Naive B cell (primary cell): ENCODE measurements at places on chromosomes 16 and 17.
A peak's percentile ranks its signal among the peaks of the same experiment; 100 is the strongest.

DNA sequence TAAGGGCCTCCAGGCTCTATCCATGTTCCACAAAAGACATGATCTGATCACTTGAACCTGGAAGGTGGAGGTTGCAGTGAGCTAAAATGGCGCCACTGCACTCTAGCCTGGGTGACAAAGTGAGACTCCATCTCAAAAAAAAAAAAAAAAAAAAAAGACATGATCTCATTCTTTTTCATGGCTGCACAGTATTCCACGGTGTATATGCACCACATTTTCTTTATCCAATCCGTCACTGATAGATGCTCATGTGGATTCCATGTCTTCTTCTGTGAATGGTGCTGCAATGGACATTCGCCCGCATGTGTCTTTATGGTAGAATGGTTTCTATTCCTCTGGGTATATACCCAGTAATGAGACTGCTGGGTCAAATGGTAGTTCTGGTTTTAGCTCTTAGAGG, 124.4 kb downstream of the ANKRD11 start:
- H3K27ac ChIP-seq: no peak overlapping the region
- no peak overlapping the region for H3K4me3 ChIP-seq
- peaks cover 81% of the 10 kb centered on the region for H3K4me1 ChIP-seq
- no peaks in the 10 kb centered on the region for H3K36me3 ChIP-seq
- no peak for DNase-seq

DNA sequence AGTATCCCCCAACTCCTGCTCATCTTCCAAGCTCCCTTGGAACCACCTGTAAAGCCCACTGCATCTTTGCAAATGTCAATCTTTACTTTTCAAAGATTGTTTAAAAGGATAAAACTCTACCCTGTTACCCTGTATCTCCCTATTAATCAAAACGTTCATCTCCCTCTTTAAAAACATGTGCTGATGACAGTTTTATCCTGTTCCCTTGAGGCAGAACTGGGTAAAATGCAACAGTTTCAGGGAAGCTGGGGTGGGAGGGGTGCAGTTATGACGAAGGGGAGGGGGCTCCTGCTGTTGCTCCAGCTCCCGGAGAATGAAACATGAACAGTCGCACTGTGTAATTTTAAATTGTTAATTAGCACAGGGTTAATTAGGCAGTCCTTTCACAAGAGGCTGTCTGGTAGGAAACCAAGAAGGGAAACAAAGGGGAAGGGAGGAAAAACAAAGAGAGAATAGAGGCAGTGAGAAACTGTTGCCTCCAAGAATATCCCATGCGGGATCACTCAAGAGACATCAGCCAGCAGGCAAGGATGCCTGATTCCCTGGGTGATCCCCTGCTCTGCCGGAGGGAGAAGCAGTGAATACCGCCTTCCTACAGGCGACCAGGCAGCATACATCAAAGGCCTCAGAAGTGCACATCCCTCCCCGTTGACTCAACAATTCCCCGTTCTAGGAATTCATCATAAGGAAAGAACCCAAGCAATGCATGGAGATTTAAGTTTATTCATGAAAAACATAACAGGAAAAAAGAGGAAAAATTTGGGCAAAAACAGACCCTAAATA, 84.2 kb downstream of the ZFHX3 start:
- H3K36me3 ChIP-seq: no peaks in the 10 kb centered on the region
- H3K27me3 ChIP-seq: no peaks in the 10 kb centered on the region
- H3K4me3 ChIP-seq: no peak overlapping the region

- no peak overlapping the region for H3K4me3 ChIP-seq
- H3K27me3 ChIP-seq: peaks cover 37% of the 10 kb centered on the region
- no peaks in the 10 kb centered on the region for H3K36me3 ChIP-seq
- no peak overlapping the region for H3K27ac ChIP-seq
Measured at GRCh38 chr17:34667656-34668055, 88.3 kb downstream of the TMEM132E start.

GRCh38 chr17:8324132-8324531, 14.1 kb downstream of the ARHGEF15 start:
- H3K27ac ChIP-seq: no peak overlapping the region
- H3K4me3 ChIP-seq: no peak overlapping the region
- no peak for DNase-seq
- H3K36me3 ChIP-seq: peaks cover 9% of the 10 kb centered on the region
- H3K27me3 ChIP-seq: peaks cover 30% of the 10 kb centered on the region

DNA sequence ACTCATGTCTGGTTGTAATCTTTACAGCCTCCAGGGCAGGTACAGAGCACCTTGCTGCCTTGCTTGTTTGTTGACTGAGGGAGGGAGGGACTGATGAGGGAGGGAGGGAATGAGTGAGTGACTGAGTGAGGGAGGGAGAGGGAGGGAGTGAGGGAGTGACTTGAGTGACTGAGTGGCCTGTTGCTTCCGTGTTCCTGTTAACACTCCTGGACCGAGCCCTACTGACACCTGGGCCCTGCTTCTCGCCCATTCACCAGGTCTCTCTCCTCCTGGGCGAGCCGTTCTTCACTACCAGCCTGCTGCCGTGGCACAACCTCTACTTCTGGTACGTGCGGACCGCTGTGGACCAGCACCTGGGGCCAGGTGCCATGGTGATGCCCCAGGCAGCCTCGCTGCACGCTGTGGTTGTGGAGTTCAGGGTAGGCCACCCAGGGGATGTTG, 41.2 kb downstream of the PRMT7 start:
- no peaks in the 10 kb centered on the region for H3K27me3 ChIP-seq
- no peak overlapping the region for H3K4me3 ChIP-seq
- peaks cover 21% of the 10 kb centered on the region for H3K4me1 ChIP-seq
- no peak overlapping the region for H3K27ac ChIP-seq
- no peak for DNase-seq

DNA sequence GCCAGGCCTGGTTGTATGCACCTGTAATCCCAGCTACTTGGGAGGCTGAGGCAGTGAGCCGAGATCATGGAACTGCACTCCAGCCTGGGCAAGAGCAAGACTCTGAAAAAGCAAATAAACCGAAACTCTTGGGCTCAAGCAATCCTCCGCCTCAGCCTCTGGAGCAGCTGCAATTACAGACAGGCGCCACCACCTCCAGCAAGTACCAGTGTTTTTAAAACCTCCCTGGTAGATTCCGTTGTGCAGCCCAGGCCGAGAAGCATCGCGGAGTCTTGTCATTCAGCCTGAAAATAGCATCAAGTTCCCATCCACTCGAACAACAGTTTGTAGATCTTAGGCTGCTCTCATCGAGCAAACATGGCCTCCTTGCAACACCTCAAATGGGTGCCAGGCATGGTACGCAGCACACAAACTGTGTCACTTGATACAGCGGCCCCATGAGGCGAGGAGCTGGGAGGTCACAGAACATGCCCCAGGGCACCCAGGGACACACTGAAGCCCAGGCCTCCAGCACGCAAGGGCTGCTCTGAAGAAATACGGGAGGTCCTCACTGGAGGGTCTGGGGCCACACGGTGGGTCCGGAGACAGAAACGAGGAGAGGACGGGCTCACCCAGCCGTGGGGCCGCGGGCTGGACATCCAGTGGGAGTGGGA, 18.1 kb downstream of the TMC6 start:
- no peak for DNase-seq
- peaks cover 23% of the 10 kb centered on the region for H3K4me1 ChIP-seq
- no peak overlapping the region for H3K4me3 ChIP-seq
- H3K27me3 ChIP-seq: no peaks in the 10 kb centered on the region
- H3K36me3 ChIP-seq: peaks cover 20% of the 10 kb centered on the region
- H3K27ac ChIP-seq: peak overlapping the region; percentile 81

- DNase-seq: no peak
- H3K4me1 ChIP-seq: peaks cover 8% of the 10 kb centered on the region
- no peaks in the 10 kb centered on the region for H3K27me3 ChIP-seq
- no peaks in the 10 kb centered on the region for H3K36me3 ChIP-seq
Measured at GRCh38 chr17:48244814-48245213, 137.2 kb downstream of the SNX11 start.

- H3K4me1 ChIP-seq: no peaks in the 10 kb centered on the region
- H3K27me3 ChIP-seq: peaks cover 7% of the 10 kb centered on the region
- no peak overlapping the region for H3K27ac ChIP-seq
- no peaks in the 10 kb centered on the region for H3K36me3 ChIP-seq
Measured at GRCh38 chr17:76369804-76370203, 14.6 kb upstream of the SPHK1 start.

DNA sequence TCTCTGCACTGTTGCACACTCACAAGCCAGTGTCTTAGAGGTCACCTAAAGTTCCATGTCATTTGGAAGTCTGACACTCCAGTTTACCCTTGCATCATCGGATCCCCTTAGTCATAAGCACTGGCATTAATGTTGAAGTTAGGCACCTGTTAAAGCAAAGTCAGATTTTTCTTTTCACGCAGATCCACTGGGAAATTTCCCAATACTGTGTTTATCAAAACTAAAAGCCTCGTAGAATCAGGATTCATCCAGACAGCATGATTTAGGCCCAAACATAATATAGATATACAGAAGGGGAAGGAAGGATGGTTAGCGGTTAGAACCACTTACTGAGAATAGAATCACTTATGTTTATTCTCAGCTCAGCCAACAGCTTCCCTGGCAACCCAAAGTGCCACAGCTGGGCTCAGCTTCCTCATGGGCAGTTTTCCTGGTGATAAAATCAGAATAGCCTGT, 30.1 kb upstream of the HAPSTR1 start:
- DNase-seq: no peak
- H3K4me1 ChIP-seq: peaks cover 22% of the 10 kb centered on the region
- H3K36me3 ChIP-seq: no peaks in the 10 kb centered on the region
- peak overlapping the region; percentile 49 for H3K27ac ChIP-seq
- no peaks in the 10 kb centered on the region for H3K27me3 ChIP-seq
- H3K4me3 ChIP-seq: no peak overlapping the region

GRCh38 chr16:60720060-60720459, 1316.2 kb downstream of the CDH8 start:
- H3K27me3 ChIP-seq: no peaks in the 10 kb centered on the region
- no peak overlapping the region for H3K4me3 ChIP-seq
- H3K4me1 ChIP-seq: no peaks in the 10 kb centered on the region
- no peaks in the 10 kb centered on the region for H3K36me3 ChIP-seq
- DNase-seq: no peak

- peaks cover 33% of the 10 kb centered on the region for H3K27me3 ChIP-seq
- H3K4me3 ChIP-seq: no peak overlapping the region
- DNase-seq: peak; percentile 67
- H3K27ac ChIP-seq: peak overlapping the region; percentile 15
- H3K4me1 ChIP-seq: peaks cover 22% of the 10 kb centered on the region
- H3K36me3 ChIP-seq: no peaks in the 10 kb centered on the region
Measured at GRCh38 chr17:74862108-74862901, 2.6 kb upstream of the GRIN2C start.

DNA sequence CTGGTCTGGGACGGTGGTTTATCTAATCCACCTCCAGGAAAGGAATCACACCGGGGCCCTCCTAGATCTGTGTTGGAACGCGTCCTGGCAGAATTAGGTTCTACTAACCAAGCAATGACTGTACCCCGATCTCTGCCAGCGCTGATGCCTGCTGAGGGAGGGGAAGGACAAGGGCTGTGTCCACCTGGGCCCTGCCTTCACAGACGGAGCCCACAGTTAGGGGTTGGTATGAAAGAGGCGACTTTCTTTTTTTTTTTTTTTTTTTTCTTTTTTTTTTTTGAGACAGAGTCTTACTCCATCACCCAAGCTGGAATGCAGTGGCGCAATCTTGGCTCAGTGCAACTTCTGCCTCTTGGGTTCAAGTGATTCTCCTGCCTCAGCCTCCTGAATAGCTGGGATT, 9.9 kb upstream of the KRT19 start:
- no peak overlapping the region for H3K4me3 ChIP-seq
- no peak overlapping the region for H3K27ac ChIP-seq
- peaks cover 48% of the 10 kb centered on the region for H3K27me3 ChIP-seq

GRCh38 chr17:40345161-40345993, 19.2 kb downstream of the GJD3 start:
- peaks cover 75% of the 10 kb centered on the region for H3K4me1 ChIP-seq
- peak overlapping the region; percentile 83 for H3K4me3 ChIP-seq
- peak overlapping the region; percentile 96 for H3K27ac ChIP-seq
- peak; percentile 49 for DNase-seq
- peaks cover 10% of the 10 kb centered on the region for H3K36me3 ChIP-seq
